Brain microvascular endothelial cell (primary cell): ENCODE measurements at places on chromosomes 1 and 21.

DNA sequence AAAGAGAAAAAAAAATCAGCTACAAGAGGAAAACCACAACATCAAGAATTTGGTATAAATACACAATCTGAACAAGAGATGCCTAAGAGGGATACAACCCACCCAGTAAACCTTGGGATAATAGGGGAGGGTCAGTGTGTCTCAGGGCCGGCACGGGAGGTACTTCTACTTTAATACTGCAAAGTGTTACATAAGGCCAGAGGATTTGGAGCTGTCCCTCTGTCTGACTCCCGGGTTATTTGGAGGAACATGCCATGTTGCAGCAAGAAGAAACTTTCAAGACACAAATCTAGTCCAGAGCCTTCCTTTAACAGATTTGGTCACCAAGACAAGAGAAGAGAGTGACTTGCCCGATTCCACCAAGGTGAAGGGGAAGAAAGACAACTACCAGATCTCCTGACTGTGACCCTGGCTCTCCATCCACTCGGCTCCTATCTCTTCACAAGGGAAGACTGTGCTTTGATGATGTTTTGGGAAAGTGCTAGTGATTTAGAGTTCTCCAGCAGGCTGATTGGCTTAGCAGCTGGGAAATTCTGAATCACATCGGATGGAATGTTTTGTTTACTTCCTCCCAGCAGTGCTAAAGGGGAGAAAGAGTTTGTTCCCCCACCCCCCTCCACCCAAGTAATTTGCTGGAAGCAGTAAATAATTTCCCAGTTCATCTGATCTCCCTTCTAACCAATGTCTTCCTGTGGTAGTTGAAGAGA, 29.3 kb downstream of the SGIP1 start:
- DNase-seq = peak; percentile 91

DNA sequence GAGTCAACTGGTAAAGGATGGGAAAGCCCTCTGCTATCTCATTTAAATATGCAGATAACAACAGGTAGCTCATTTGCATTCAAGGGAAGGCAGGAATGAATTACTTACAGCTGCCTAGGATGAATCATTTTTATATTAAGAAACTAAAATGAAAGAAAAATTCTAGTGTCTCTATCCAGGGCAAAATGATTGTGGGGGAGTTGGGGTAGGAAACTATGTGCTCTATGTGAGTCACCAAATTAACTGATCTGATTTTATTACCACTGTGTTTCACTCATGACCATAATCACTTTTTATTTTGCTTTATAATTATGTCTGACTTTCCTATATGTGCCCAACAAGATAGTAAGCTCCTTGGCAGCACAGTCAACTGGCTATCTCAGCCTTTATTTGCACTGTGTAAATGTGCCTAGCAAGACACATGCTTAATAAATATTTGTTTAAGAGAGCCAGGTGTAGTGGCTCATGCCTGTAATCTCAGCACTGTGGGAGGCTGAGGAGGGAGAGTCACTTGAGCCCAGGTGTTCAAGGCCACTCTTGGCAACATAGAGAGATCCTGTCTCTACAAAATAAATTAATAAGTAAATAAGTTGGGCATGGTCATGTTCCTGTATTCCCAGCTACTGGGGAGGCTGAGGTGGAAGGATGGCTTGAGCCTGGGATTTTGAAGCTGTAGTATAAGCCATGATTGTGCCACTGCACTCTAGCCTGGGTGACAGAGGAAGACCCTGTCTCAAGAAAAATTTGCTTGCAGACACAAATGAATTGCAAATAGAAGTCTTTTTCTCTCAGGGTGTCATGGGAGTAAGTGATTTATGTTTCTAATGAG, 84.1 kb downstream of the SPAG17 start:
- no peak for DNase-seq

DNA sequence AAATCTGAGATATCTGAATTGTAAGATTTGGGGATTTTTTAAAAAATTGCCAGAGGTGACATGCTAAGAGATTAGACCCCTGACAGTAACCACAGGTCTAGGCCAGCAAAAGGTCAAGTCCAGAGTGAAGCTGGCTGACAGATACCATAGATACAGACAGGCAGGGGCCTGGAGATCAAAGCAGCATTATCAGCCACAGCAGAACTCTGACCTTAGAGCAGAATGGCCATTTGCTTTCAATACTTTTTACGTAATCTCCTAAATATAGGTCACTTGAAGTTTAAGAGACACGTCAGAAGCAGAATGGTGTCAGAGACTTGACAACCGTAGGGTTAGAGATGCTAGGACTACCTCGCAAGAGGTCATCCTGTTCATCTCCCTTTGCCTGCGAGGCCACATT, 40.8 kb upstream of the RXRG start:
- no peak for DNase-seq

DNA sequence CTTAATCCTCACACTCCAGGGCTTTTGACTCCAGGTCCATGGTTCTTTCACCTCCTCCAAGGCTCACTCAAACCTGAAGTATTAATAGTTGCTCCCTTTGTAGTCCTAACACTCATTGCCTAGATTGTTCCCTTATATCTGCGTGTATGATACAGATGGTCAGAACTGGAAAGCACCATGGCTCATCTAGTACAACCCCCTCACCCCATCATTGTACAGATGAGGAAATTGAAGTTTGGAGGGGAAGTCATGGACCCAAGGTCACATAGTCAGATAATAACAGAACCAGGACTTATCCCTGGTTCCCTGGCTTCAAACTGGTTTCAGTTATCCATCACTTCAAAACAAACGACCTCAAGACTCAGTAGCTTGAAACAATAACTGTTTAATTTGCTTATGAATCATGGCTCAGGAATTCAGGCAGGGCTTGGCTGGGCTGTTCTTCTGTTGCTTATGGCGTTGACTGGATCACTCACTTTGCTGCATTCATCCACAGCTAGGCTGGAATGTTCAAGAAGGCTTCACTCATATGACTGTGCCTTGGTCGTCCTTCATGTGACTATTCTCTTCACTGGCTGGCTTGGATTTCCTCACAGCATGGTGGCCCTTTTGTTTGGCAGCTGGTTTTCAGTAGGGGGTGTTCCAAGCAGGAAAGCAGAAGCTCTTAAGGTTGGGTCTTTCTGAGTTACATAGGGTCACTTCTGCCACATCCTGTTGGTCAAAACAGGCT, 5.0 kb downstream of the NOS1AP start:
- DNase-seq = peak; percentile 27
